ENCODE measurements at places on chromosomes 4 and X. TPM values are rescaled to one million over a fixed set of nuclear protein-coding genes. Genes with fewer than 3 reads are reported as not detected.

The ATP1B4 gene
- total RNA-seq, result not detected

The MAGEA12 gene
- total RNA-seq, result not detected

The EPHA5 gene
- 157 TPM for total RNA-seq

The AKAP14 gene
- not detected for total RNA-seq

The XAGE2 gene
- not detected for total RNA-seq

The RBMXL3 gene
- not detected for total RNA-seq

The TLL1 gene
- total RNA-seq, result 1.3 TPM

The COQ2 gene
- 14.4 TPM for total RNA-seq

The LANCL3 gene
- 1.3 TPM for total RNA-seq

The SLC4A4 gene
- 18.5 TPM for total RNA-seq

The GAGE12H gene
- total RNA-seq, result not detected

The MAML3 gene
- 11.9 TPM for total RNA-seq

The LRIT3 gene
- 0.31 TPM for total RNA-seq

The SPANXN4 gene
- total RNA-seq, result not detected

The CFI gene
- total RNA-seq, result 1.6 TPM

The ZAR1 gene
- 0.94 TPM for total RNA-seq

The ITIH6 gene
- total RNA-seq, result not detected

The BEX1 gene
- total RNA-seq, result 136 TPM

The AMER1 gene
- 14.4 TPM for total RNA-seq

The CT47A7 gene
- not detected for total RNA-seq

The RASL11B gene
- 20.3 TPM for total RNA-seq

The SPATA4 gene
- total RNA-seq, result 0.63 TPM

The KLKB1 gene
- total RNA-seq, result not detected

The UGT2B17 gene
- total RNA-seq, result not detected

The SPANXA2 gene
- total RNA-seq, result not detected

The GSTCD gene
- total RNA-seq, result 36.3 TPM

The EDA gene
- total RNA-seq, result 4.7 TPM

The EMCN gene
- 2.2 TPM for total RNA-seq
